ENCODE measurements at places on chromosomes 2 and 18.

DNA sequence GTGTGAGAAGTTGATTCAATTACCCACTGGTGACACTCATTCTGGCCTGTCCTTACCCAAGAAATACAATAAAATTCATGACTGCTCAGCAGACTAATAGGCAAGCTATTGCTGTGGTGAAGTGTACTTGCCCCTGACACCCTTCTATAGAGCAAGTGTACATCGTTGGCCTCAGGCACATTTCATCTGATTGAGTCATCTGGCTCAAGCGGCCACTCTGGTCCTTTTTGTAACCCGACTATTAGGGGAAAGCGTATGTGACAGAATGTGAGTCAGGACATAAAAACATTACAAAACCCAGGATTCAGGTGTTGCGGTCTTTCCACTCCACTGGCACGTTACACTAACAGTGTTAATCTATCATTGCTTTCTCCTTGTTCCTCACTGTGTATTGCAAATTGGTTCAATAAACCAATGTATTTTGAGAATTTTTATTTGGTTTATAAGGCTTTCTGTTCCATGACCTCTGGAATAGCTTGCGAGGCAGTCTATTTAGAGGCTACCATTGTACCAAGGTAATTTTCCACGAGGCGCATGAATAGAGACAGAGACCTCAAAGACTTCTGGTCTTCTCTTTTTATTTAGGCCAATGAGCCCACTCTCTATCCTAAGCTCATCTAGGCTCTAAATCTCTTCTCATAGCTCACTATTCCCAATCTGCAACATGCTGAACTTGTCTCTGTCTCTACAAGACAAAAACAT is 10.2 kb upstream of the TTC32 start:
- no peak for DNase-seq

DNA sequence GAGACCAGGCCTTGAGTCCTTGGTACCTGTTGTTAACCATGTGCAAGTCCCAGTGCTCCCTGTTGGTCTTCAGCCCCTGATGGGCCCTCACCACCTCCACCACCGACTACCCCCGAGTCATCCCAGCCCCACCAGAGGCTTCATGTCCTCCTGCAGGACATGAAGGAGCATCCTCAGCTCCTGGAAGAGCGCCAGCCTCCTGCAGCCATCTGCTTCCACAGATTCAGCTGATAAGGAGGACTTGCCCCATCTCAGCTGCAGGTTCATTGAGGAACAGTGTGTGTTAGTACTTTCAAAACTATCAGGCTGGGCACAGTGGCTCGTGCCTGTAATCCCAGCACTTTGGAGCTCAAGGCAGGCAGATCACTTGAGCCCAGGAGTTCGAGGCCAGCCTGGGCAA is 151.9 kb downstream of the ATP9B start:
- DNase-seq: no peak

GRCh38 chr2:152617456-152618192 is 99.6 kb downstream of the PRPF40A start:
- DNase-seq: no peak

DNA sequence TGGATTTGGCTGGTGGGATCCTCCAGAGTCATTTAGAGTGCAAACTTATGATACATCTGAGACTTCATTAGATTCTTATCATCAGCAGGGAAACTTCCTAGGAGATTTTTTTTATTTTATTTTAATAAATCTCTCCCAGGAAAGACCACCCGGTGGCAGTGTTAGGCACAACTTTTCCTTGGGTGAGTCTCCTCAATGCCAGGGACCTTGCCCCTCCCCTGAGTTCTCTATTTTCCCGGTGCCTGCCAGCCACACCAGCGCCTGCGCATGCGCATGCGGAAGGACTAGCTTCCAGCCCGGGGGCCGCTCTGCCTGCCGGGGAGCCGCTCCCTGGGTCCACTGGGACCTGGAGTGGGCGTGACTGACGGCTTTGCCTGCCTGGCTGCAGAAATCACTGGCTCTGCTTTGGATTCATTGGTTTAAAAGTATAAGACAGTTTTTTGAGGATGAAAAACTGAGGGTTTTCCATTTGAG is 86.6 kb downstream of the TMEM182 start:
- peak; percentile 74 for DNase-seq

- no peak for DNase-seq
These were observed 70.7 kb downstream of the TANK start for GRCh38 chr2:161230959-161231358.

GRCh38 chr2:220445429-220446105 is 818.1 kb downstream of the SLC4A3 start:
- peak; percentile 45 for DNase-seq

GRCh38 chr2:109260886-109261700 is 132.1 kb downstream of the SH3RF3 start:
- no peak for DNase-seq

DNA sequence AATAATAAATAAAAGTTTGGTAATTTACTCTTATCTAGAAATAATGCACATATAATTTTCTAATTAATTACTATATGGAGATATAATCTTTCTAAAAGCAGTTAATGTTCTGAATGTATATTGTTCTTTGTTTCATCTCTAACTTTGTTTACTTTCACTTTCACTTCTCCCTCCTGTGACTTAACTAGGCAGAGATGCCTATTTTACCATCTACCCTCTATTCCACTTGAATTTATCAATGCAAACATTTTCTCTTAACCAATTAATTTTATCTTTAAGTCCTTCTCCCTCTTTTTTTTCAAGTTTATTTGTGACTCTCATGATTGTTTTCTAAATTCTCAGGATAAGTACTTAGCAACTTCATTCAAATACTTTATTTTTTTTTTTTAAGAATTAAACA is 55.1 kb upstream of the IL1RL1 start:
- DNase-seq: no peak

DNA sequence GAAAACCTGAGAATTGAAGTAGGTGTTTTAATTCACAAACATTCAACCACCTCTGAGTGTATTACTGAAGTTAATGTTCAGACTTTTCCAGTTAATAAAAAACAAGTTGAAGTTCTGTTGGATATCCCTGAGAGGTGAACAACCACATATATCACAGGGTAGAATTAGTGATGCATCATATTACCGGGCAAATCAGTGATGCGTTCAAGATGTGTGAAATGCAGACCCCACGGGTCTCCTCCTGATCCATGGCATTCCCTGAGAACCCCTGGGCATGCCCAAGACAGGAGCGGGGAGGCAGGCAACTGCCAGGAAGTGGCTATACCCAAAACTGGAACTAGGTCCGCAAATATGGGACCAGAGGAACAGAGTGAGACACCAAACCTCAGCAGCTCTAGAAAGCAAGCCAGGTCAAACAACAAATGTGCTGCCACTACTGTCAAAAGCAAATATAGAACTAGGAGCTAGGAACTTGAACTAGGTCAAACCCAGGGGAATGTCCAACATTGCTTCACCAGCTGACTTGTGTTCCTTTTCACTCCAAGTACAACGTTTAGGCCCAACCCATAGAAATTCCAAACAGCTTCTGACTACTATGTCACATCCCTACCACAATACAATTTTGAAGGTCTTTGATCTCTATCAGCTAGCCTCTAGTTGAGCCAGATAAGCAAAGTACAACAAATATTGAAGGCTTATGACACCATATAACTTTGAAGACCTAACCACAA is 20.2 kb downstream of the PSTPIP2 start:
- DNase-seq: no peak

DNA sequence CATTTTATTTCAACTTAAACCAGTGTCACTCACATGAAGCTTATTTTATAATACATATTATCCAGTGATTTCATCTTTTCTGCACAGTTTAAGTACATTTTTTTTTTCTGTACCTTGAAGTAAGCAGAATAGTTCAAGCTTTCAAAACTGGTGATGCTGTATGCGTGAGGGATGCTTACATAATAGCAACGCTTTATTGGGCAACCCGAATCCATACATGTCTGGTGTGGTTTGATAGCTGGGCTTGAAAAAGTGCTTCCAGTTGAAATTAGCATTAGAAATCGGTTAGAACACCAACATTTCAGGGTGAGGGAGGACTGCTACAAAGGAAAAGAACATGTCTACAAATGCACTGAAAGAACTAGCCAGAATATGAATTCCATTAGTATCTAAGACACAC is 117.4 kb downstream of the MBP start:
- DNase-seq: no peak

GRCh38 chr18:57890266-57890665 is 87.2 kb upstream of the ATP8B1 start:
- no peak for DNase-seq

- no peak for DNase-seq
These were observed 263.5 kb upstream of the HDAC4 start for GRCh38 chr2:239664216-239664810.

DNA sequence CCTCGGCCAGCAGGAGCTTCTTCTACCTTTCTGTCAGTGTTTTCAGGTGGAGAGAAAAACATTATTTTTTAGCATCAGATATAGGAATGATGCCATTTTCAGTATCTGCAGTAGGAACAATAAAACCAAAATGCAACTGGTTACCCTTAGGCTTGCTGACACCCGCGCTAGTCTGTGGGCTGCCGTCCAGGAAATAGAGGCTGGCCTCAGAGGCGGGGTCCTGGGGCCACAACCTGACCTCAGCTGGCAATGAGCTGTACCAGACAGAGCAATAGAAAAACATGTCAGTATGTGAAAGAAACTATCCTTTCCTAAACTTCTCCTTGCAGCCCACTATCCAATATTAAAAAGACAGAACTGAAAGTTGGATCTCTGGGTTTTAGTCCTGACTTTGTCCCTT is 4.6 kb upstream of the ST6GAL2 start:
- DNase-seq: no peak

DNA sequence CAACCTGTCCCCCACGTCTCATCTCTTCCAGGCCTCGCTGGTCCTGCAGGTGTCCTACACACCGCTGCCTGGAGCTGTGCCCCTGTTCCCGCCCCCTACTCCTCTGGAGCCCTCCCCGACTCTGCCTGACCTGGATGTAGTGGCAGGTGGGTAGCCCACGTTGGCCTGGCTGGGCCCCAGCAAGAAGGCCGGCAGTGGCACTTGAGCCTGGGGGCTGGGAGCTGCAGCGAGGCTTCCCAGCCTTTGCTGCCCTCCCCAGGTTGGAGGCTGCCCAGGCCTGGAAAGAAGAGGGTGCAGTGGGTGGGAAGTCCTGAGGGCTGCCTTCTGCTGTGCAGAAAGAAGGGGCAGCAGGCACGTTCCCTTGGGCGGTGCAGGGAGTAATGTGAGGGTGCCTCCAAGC is 58.4 kb downstream of the DYSF start:
- DNase-seq: no peak

DNA sequence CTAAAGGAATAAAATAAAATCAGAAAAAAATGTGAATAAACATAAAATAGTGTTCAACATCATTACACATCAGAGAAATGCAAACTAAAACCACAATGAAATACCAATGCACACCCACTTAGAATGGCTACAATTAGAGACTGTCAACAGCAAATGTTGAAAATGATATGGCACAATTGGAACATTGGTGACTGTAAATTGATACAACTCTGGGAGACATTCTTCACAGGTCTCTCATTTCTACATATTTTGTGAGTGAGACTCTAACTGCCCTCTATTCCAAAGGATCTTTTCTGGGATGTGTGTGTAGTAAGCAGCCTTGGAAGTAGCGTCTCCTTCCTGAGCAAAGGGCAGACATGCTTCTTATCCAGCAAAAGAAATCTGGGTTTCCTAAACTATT is 323.0 kb downstream of the FBXO15 start:
- DNase-seq: no peak

DNA sequence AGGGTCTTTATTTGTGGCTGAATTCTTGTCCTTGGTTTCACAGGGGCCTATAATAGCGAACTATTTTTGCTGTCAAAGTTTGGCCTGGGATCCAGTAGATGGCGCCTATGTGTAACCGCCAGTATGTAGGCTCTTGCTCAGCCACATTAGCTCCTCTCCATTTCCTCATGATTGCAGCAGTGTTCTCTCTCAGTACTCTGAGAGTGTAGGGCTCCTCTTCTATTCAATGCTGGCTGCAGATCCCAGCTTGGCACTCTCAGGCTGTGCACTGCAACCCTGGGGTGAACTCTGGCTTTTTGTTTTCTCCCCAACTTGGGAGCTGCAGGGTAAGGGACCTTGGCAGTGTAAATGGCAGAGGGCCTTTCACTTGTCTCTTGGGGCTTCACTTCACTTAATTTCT is 344.6 kb upstream of the CHAC2 start:
- DNase-seq: peak; percentile 39

Measured in putamen (tissue), 1 donor.